SJCRH30 (cell line): ENCODE measurements at places on chromosomes 2 and 18. TPM values are rescaled to one million over a fixed set of nuclear protein-coding genes. Genes with fewer than 3 reads are reported as not detected.

Gene PCARE
- 0.02 TPM in 1 of 2 replicates, not detected in the other for total RNA-seq

Gene MRO
- total RNA-seq, result 0.03 and 0.06 TPM in 2 replicates

Gene ME2
- 56.6 and 62.4 TPM in 2 replicates for total RNA-seq

Gene CHRND
- total RNA-seq, result 91.0 and 92.4 TPM in 2 replicates

Gene EVX2
- not detected in 2 replicates for total RNA-seq

Gene DLX1
- 13.5 and 14.9 TPM in 2 replicates for total RNA-seq

Gene SCTR
- not detected in 2 replicates for total RNA-seq

Gene G6PC2
- total RNA-seq, result not detected in 2 replicates

Gene TUBB6
- 108 and 127 TPM in 2 replicates for total RNA-seq

Gene COLEC12
- not detected in 2 replicates for total RNA-seq

Gene INPP1
- 27.2 and 35.0 TPM in 2 replicates for total RNA-seq

Gene CDKL4
- 0.12 and 0.25 TPM in 2 replicates for total RNA-seq

Gene MEP1B
- total RNA-seq, result not detected in 2 replicates

Gene NEDD4L
- total RNA-seq, result 26.0 and 29.3 TPM in 2 replicates

Gene NABP1
- total RNA-seq, result 55.4 and 69.1 TPM in 2 replicates

Gene EGR4
- total RNA-seq, result not detected in 2 replicates

Gene ANKRD30BL
- not detected in 2 replicates for total RNA-seq

Gene HOXD4
- not detected in 2 replicates for total RNA-seq

Gene RUFY4
- total RNA-seq, result not detected in 2 replicates

Gene DYNAP
- total RNA-seq, result not detected in 2 replicates

Gene SERPINB5
- not detected in 2 replicates for total RNA-seq

Gene SCYGR4
- total RNA-seq, result not detected in 2 replicates

Gene MBD2
- total RNA-seq, result 18.5 and 18.8 TPM in 2 replicates

Gene GCG
- not detected in 2 replicates for total RNA-seq

Gene PASK
- total RNA-seq, result 20.4 and 23.3 TPM in 2 replicates

Gene IL18RAP
- not detected in 2 replicates for total RNA-seq

Gene WDR12
- 92.4 and 94.0 TPM in 2 replicates for total RNA-seq

Gene CFC1
- not detected in 2 replicates for total RNA-seq

Gene ITGA4
- 22.1 and 22.7 TPM in 2 replicates for total RNA-seq

Gene PROKR1
- total RNA-seq, result 0.03 TPM in 1 of 2 replicates, not detected in the other

Gene PID1
- total RNA-seq, result 6.3 and 6.6 TPM in 2 replicates

Gene SPATA3
- not detected in 2 replicates for total RNA-seq

Gene CCDC121
- total RNA-seq, result 6.6 and 8.4 TPM in 2 replicates

Gene UGT1A4
- total RNA-seq, result not detected in 2 replicates

Gene MGAT4A
- 0.08 and 0.13 TPM in 2 replicates for total RNA-seq

Gene LYG2
- 0.30 and 0.36 TPM in 2 replicates for total RNA-seq

Gene EN1
- not detected in 2 replicates for total RNA-seq

Gene ROCK1
- total RNA-seq, result 22.3 and 24.1 TPM in 2 replicates

Gene LONRF2
- total RNA-seq, result not detected in 2 replicates

Gene POTEJ
- total RNA-seq, result 0.06 TPM in 1 of 2 replicates, not detected in the other
